ENCODE measurements at places on chromosomes 3 and 15.
A peak's percentile ranks its signal among the peaks of the same experiment; 100 is the strongest.

GRCh38 chr3:98223907-98224672, 40.0 kb upstream of the OR5H6 start:
- no peaks in the 10 kb centered on the region for H3K4me1 ChIP-seq
- no peak for DNase-seq
- H3K27me3 ChIP-seq, result no peaks in the 10 kb centered on the region
- no peak overlapping the region for H3K4me3 ChIP-seq

DNA sequence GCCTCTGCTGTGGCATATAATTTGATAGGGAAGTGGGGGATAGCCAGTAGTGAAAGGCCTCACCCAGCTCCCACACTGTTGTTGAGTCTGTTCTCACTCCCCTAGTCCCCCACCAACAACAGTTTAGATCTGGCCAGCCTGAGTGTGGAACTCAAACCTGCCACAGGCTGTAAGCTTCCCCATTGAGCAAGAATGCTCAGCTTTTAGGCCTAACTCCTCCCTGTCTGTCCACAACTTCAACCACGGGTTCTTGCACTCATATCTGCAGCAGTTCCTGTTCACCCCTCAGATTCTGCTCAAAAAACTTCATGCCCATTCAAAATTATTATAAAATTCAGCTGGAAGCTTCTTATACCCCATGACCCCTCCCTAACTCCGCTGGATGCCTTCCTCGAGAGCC, 975.1 kb downstream of the NSUN3 start:
- H3K36me3 ChIP-seq, result no peaks in the 10 kb centered on the region
- H3K27ac ChIP-seq, result no peak overlapping the region
- H3K4me3 ChIP-seq, result no peak overlapping the region
- no peaks in the 10 kb centered on the region for H3K27me3 ChIP-seq

DNA sequence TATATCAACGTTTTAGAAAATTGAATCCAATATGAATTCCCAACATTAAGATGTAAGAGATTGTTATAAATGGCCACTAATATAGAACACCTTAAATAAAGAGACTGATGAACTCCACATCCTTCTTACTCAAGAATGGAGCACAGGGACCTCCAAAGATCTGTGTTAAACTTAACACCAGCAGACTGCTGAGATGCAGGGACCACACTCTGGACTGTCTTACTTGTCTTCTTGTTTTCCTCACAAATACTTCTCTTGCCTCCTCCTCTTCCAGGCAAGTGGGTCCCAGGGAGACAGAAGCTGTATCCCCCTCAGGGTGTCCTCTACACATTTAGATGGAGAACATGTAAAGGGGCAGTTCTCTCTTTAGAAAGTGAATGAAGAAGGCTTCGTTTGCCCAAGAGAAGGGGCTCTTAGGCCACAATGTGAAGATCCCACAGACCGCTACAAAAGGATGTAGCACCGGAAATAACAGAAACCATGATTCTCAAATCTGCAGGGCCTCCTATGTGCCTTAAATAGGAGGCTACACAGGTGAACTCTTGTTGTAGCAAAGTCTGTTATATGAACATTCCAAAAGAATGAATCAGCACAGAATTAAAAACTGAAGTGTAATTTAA, 52.2 kb downstream of the SATB1 start:
- peaks cover 91% of the 10 kb centered on the region for H3K36me3 ChIP-seq
- DNase-seq, result peak; percentile 59
- no peaks in the 10 kb centered on the region for H3K27me3 ChIP-seq
- peaks cover 90% of the 10 kb centered on the region for H3K4me1 ChIP-seq
- H3K4me3 ChIP-seq, result peak overlapping the region; percentile 50

DNA sequence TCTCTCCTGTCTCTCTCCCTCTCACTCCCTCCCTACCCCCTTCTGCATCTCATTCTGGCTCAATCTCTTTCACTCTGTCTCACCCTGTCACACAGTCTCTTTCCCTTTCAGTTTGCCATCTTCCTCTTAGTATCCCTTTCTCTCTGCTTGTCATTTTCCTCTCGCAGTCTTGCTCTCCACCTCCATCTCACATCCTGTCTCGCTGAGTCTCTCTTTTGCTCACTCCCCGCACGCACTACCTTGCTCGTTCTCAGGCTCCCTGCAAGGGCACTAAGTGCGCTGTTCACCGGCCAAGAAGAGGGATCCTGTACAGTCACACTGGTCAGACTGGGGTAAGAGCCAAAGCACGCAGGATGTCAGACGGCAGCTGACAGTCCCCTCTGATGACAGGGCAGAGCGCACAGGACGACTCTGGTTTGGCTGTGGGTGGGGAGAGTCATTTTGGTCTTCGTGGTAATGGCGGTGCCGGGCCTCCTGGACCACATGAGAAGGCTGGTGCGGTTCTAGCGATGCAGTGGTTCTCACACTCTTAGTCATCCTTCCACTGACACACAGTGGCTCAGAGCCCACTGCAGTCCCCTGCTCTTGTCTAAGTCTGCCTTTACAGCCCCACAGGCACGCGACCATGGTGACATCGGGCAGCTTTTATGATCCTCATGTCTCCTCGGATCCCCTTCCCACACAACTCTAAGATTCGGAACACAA, 356.8 kb downstream of the FOXP1 start:
- peaks cover 7% of the 10 kb centered on the region for H3K36me3 ChIP-seq
- H3K27ac ChIP-seq, result peak overlapping the region; percentile 95
- H3K4me1 ChIP-seq, result peaks cover 44% of the 10 kb centered on the region
- H3K4me3 ChIP-seq, result peak overlapping the region; percentile 72
- peak; percentile 85 for DNase-seq

DNA sequence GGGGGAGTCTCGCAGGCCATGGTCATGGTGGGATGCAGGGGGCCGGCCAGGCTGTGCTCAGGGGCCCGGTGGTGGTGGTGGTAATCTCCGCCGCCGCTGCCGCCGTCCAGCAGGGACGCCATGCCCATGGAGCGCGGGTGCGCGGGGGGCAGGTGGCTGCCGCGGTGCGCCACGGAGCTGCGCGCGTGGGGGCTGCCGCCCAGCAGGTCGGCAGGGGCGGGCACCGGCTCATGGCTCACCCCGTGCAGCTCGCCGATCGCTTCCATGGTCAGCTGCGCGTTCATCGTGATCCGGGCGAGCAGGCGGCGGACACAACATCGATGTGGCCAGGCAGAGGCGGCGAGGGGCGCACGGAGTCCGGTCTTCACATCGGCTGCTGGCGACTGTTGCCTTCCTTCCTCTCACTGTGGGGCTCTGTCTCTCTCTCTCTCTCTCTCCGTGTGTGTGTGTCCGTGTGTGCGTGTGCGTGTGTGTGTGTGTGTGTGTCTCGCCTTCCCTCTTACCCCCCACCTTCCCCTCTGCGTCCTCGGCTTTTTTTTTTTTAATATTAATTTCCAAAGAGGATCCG, 451 bp downstream of the ONECUT1 start:
- DNase-seq, result no peak
- H3K27ac ChIP-seq, result peak overlapping the region; percentile 9
- peaks cover 89% of the 10 kb centered on the region for H3K27me3 ChIP-seq
- H3K36me3 ChIP-seq, result peaks cover 6% of the 10 kb centered on the region
- H3K4me3 ChIP-seq, result peak overlapping the region; percentile 60
- peaks cover 13% of the 10 kb centered on the region for H3K4me1 ChIP-seq

DNA sequence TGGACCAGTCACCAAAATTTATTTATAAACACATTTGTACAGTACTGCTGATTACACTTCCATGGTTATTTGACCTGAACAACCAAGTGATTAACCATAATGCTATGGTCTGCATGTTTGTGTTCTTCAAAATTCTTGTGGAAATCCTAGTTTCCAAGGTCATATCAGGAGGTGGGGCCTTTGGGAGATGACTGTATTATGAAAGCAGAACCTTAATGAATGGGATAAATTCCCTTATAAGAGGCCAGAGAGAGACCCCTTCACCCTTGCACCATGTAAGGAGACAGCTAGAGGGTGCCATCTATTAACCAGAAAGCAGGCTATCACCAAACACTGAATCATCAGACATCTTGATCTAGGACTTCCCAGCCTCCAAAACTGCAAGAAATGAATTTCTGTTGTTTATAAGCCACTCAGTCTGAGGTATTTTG, 1.9 kb downstream of the SCAPER start:
- peak; percentile 13 for DNase-seq
- H3K27ac ChIP-seq, result peak overlapping the region; percentile 73
- peaks cover 7% of the 10 kb centered on the region for H3K36me3 ChIP-seq
- H3K4me3 ChIP-seq, result peak overlapping the region; percentile 90
- peaks cover 3% of the 10 kb centered on the region for H3K27me3 ChIP-seq

Measured in activated CD4-positive, alpha-beta T cell treated with anti-CD3 and anti-CD28 coated beads, Interleukin-2, amount 10 ng/mL, durations not matched to agents 7 days and 5 days (primary cell).